Dermis microvascular lymphatic vessel endothelial cell (primary cell): ENCODE measurements at places on chromosomes 6 and 20.
A peak's percentile ranks its signal among the peaks of the same experiment; 100 is the strongest.

GRCh38 chr6:73393278-73393677 is 1.4 kb upstream of the DDX43 start:
- no peak for DNase-seq

GRCh38 chr20:18166950-18167349 is 29.3 kb downstream of the KAT14 start:
- no peak for DNase-seq

DNA sequence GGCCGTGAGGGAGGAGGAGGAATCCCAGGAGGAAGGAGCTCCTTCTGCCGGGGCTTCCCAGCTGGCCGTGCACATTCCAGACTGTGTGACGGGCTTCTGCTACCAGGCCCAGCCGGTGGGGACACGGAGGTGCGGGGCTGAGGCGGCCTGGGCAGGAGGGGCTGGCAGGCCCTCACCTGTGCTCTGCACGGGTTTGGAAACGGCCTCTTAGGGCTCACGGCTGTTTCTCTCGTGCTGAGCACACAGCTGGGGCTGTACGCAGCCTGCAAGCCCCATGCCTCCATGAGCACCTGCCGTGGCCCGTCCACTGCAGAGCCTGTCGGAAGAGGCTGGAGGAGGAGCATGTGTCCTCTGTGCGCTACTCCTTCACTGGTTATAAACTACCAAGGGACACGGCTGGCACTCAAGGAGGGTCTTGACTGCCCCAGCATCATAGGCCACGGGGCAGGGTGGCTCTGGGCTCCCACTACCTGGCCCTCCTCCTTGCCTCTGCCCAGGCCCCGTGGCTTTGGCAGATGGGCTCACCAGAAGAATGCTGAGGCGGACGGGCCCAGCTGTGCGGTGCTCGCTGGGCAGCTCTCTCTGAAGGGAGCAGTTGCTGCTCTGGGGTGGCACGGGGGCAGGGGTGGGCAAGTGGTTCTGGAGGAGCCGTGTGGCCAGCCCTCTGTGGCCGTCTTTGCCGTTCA is 15.8 kb downstream of the NPEPL1 start:
- DNase-seq, result no peak

DNA sequence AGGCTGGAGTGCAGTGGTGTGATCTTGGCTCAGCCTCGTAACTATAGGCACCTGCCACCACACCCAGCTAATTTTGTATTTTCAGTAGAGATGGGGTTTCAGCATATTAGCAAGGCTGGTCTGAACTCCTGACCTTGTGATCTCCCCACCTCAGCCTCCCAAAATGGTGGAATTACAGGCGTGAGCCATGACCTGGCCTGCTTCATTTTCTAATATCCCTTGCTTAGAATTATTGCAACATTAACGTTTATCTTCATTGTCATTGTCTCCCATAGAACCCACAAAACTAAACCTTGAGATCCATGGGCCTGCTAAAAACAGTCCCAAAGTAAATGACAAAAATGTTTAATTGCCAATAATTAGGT is 6.1 kb downstream of the EEF1A1 start:
- no peak for DNase-seq

DNA sequence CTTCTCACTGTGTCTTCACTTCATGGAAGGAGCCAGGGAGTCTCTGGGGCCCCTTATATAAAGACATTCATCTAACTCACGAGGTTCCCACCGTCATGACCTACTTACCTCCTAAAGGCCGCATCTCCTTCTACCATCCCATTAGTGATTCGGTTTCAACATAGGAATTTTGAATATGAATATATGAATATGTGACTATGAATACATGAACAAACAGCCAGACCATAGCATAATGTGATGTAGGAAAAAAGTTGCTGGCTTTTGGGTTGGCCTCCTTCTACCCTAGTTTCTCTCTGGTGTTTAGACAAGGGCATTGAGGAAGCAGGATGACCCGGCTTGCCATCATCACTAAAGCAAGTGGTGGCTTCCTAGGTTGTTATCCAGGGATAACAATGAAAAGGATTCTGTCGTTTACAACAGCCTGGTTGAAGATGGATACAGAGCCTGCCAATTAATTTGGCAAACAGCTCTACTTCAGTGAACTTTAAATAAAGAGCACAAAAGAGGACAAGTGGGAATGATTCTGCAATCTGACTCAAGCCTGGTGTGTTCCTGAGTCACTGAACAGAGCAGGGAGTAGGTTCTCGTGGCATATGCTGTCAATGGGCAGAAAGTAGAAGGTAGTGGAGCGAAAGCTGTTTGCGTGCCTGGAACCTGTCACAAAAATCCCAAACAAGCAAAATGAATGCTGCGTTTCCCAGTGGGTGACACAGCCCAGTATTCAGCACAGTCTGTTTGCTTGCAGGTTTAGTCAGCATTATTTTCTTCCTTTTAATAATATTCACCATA is 44.0 kb upstream of the DOK5 start:
- DNase-seq, result no peak

DNA sequence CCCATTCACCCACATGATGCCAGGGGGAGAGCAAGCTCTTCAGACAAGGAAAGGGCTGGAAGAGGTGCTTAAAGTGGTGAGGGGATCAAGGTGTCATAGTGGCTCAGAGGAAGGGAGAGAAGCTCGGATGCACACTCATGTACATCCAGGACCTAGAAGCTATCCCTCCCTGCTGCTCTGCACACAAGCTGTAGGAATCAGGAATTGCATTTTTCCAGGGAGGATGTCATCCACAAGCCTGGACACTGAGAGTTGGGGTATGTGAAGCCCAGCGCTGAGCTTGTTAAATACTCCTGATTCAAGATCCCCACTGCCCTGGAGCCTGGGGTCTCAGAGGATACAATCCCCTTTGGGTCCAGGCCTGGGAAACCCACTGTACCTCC is 85.8 kb upstream of the CCDC167 start:
- DNase-seq, result no peak

DNA sequence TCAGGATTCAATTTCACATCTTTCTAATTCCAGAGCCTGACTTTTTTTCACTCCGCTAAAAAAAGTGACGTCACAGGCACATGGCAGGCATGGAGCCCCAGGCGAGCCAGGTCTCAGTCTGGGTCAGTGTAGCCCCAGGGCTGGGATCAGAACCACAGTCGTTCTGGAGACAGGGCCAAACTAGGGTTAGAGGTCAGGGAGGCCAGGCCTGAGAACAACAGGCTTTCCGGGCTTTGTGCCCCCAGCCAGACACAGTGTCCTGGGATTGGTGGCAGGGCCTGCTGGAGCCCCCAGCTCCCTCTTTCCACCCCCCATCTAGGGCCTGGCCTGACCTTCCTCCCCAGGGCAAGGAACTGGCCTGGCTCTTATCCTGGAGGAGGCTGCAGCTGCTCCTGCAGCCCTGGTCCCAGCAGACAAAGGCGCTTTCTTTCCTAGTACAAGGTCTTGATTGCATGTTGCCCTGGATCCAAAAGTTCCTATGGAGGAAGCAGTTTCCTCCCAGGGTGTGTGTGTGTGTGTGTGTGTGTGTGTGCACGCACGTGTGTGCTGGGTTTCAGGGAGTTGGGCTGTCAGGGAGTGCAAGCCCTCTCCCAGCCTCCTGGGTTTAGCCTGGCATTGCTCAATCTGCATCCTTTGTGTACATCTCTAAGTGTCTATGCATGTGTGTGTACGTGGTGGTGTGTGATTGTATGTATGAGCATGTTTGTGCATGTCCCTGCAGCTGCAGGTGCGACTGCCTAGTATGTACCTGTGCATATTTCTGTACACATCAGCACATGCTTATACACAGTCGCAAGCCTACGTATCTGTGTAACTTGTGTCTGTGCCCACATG is 26.5 kb upstream of the EMILIN3 start:
- DNase-seq, result no peak

DNA sequence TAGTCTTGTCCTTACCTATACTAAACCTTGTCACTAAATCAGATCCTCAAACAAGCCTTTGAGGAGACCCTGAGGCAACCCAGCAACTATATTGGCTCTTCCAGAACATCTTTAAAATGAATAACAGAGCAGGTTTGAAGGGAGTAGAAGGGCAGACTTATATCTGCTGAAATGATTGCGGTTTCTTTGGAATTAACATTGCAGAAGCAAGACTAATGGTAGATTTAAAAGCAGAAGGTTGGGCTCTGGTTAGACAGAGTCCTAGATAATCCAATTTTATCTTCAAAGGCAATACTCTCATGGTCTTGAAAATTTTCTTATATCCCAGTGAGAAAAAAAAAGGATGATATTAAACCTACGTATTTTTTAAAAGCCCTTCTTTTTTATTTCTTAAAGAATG is 19.1 kb downstream of the FHL5 start:
- DNase-seq, result no peak

GRCh38 chr6:3737149-3737830 is 14.2 kb downstream of the PXDC1 start:
- DNase-seq, result no peak

DNA sequence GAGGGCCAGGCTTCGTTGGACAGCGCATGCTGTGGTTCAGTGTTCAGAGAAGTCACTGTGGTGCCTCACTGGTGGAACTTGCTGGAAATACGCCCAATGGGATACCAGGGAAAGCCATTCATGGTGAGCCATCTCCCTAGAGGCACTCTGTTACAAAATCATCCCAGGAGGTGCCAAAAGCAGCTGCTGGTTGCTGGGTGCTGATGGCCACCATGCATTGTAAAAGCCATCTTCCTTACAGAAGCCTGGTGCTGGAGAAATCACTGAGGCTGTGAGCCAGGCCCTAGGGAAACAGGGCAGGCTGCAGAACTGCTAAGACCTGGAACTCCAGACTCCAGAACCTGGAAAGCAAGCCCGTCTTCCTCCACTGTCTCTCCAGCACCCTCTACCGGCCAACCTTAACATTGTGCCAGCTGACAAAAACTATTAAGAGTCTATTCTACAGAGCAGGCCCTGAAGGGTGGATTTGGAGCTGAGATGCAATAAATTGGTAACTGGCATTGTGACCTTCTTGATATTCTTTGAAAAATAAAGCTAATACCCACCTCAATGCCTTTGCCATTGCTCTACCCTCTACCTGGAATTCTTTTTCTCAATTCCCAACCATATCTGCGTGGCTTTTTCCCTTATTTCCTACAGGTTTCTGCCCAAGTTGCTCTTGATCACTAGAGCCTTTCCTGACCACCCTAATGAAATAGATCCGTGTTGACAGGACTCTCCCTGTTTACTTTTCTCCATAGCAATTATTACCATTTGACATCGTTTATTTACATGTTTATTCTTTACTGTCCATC is 18.5 kb downstream of the SNRPB start:
- peak; percentile 38 for DNase-seq

- no peak for DNase-seq
Measured at GRCh38 chr6:21158873-21159272, 434.7 kb upstream of the SOX4 start.

- DNase-seq, result no peak
Measured at GRCh38 chr6:15730442-15730841, 67.6 kb upstream of the DTNBP1 start.
